ENCODE measurements at places on chromosomes 5 and 9. TPM values are rescaled to one million over a fixed set of nuclear protein-coding genes. Genes with fewer than 3 reads are reported as not detected.

- H3K4me1 ChIP-seq: no peaks in the 10 kb centered on the region
- H3K27me3 ChIP-seq: no peaks in the 10 kb centered on the region
- H3K36me3 ChIP-seq: no peaks in the 10 kb centered on the region
- no peak for DNase-seq
- H3K4me3 ChIP-seq: no peak overlapping the region
Measured at GRCh38 chr5:98031496-98031895, 742.0 kb upstream of the RGMB start.

- no peaks in the 10 kb centered on the region for H3K36me3 ChIP-seq
- H3K4me3 ChIP-seq: no peak overlapping the region
- DNase-seq: no peak
- H3K27ac ChIP-seq: no peak overlapping the region
Measured at GRCh38 chr9:135279834-135280393, 192.4 kb downstream of the OLFM1 start.

GRCh38 chr5:139383275-139383992 lies at the start of gene SLC23A1:
Gene SLC23A1, minus strand, starts transcription at chr5:139383297. Its CDS starts 44 bp downstream, at chr5:139383253.
- H3K4me3 ChIP-seq: no peak within 1 kb of the TSS
- no peaks in the 10 kb centered on the region for H3K27me3 ChIP-seq
- H3K4me1 ChIP-seq: peaks cover 11% of the 10 kb centered on the region
- H3K27ac ChIP-seq: no peak within 1 kb of the TSS

DNA sequence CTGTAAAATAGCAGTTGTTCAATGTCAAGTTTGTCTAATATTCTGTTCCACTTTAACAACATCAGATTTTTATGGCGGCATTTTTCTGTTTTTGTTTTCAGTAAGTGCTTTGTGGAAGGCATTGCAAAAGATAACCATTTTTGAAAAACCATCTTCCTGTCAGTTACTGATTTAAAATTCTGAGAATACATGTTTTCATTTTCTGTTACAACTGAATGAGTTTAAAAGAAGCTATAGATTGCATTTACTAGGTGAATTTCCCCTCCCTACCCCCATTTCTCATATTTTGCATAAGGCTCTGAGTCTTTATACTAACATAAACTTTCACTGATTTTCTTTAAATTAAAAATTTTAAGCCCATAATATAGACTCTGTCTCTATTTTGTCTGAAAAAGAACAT lies 4.6 kb upstream of the ERAP2 start:
- H3K4me3 ChIP-seq: no peak overlapping the region
- no peaks in the 10 kb centered on the region for H3K36me3 ChIP-seq
- no peaks in the 10 kb centered on the region for H3K4me1 ChIP-seq
- DNase-seq: no peak
- no peaks in the 10 kb centered on the region for H3K27me3 ChIP-seq

DNA sequence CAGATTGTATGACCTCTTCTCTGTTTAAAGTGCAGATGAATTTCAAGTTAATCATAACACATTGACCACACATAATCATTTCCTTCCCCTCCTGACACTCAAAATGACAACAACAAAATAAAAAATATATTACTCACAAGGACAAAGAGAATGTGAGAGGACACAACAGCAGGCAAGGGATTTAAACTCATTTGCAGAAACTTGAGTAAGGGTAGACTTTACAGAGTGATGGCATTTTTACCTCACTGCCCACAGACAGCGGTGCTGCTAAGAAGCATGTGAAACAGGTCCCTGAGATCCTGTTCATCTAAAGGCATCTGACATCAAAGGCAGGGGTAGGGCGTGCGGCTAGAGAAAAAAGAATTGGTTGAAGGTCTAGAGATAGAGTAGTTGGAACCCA lies 99.0 kb downstream of the TRIM36 start:
- no peaks in the 10 kb centered on the region for H3K4me1 ChIP-seq
- no peak overlapping the region for H3K27ac ChIP-seq
- H3K36me3 ChIP-seq: no peaks in the 10 kb centered on the region
- DNase-seq: no peak

DNA sequence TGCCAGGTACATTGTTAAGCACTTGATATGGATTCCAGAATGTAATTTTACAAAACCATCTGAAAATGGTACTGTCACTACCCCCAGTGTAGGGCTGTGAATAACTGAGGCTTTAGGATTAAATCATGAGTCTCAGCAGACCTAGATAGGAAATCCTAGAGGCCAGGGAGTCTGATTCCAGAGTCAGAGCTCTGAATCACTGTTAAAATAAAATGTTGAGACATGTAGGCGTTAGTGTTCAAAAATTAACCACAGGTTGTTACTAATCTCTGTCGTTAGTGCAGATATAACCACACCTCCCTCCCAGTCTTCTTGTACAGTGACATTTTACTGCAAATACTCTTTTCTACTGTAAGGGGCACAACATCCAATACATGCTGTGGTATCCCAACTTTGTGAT lies 1828.8 kb downstream of the MAT2B start:
- H3K27me3 ChIP-seq: no peaks in the 10 kb centered on the region
- no peak overlapping the region for H3K4me3 ChIP-seq
- no peaks in the 10 kb centered on the region for H3K36me3 ChIP-seq
- no peaks in the 10 kb centered on the region for H3K4me1 ChIP-seq
- H3K27ac ChIP-seq: no peak overlapping the region
- no peak for DNase-seq

DNA sequence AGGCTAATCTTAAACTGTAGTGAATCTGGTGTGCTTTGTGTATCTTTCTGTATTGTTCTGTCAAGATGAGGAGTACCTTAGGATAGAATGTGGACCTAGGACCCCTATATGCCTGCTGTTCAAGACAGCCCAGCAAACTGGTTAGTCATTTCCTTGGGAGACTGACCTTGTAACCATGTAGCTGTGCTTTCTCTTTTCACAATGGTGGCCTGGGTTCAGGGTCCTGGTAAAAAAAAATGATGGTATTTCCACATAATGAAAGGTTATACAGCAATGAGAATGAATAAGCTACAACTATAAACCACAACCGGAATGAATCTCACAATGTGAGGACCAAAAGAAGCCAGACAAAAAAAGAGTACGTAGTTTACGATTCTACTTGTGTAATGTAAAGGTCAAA lies 36.4 kb upstream of the F2RL1 start:
- H3K27ac ChIP-seq: no peak overlapping the region
- H3K27me3 ChIP-seq: no peaks in the 10 kb centered on the region
- no peak for DNase-seq
- peaks cover 6% of the 10 kb centered on the region for H3K4me1 ChIP-seq

- no peak overlapping the region for H3K27ac ChIP-seq
- no peak overlapping the region for H3K4me3 ChIP-seq
- H3K36me3 ChIP-seq: no peaks in the 10 kb centered on the region
- H3K4me1 ChIP-seq: peaks cover 21% of the 10 kb centered on the region
- no peak for DNase-seq
Measured at GRCh38 chr5:6466975-6467567, 18.4 kb downstream of the UBE2QL1 start.

- no peak overlapping the region for H3K4me3 ChIP-seq
- peaks cover 60% of the 10 kb centered on the region for H3K4me1 ChIP-seq
- DNase-seq: no peak
Measured at GRCh38 chr9:98971168-98971914, 27.6 kb downstream of the COL15A1 start.

DNA sequence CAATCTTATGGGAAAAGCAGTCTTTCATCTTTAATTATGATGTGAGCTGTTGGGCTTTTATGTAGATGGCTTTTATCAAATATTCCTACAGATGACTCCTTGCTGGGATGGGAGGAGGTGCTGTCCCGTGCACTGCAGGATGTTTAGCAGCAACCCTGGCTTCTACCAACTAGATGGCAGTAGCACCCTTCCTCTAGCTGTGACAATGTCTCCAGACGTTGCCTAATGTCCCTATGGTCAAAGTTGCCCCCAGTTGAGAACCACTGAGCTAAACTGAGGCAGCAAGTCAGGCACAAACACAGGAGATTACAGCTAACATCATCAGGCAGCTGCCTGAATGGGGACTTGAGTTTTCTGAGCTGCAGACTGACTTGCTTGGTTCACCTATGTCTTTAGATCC lies 401.9 kb upstream of the PDE4D start:
- H3K4me3 ChIP-seq: no peak overlapping the region
- no peaks in the 10 kb centered on the region for H3K36me3 ChIP-seq
- peaks cover 4% of the 10 kb centered on the region for H3K4me1 ChIP-seq

- H3K27me3 ChIP-seq: no peaks in the 10 kb centered on the region
- peaks cover 16% of the 10 kb centered on the region for H3K4me1 ChIP-seq
- H3K27ac ChIP-seq: no peak overlapping the region
- DNase-seq: no peak
- no peaks in the 10 kb centered on the region for H3K36me3 ChIP-seq
Measured at GRCh38 chr9:14170392-14170931, 143.5 kb downstream of the NFIB start.

- no peaks in the 10 kb centered on the region for H3K27me3 ChIP-seq
- no peaks in the 10 kb centered on the region for H3K4me1 ChIP-seq
- DNase-seq: no peak
- no peak overlapping the region for H3K27ac ChIP-seq
- no peak overlapping the region for H3K4me3 ChIP-seq
Measured at GRCh38 chr5:62286834-62287233, 19.2 kb upstream of the KIF2A start.

DNA sequence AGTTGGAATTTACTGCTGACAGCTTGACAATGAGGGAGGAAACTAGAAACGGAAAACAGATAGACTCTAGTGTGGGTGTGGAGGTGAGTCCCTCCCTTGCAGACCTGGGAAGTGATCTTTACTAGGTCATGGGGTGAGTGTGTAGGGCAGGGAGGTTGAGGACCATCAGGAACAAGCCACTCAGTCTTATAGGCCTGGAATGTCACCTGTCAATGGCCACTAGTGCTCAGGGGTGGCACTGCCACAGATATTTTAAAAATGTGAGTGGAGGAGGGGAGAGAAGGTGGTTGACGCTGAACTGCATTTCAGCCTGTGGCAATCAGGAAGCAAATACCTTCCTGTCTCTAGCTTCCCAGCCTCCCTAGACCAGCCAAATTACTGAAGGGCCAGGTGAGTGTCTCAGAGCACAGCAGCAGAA lies 9.0 kb downstream of the OR2S2 start:
- peaks cover 21% of the 10 kb centered on the region for H3K4me1 ChIP-seq
- no peaks in the 10 kb centered on the region for H3K36me3 ChIP-seq
- H3K4me3 ChIP-seq: no peak overlapping the region
- no peak for DNase-seq
- H3K27ac ChIP-seq: no peak overlapping the region

DNA sequence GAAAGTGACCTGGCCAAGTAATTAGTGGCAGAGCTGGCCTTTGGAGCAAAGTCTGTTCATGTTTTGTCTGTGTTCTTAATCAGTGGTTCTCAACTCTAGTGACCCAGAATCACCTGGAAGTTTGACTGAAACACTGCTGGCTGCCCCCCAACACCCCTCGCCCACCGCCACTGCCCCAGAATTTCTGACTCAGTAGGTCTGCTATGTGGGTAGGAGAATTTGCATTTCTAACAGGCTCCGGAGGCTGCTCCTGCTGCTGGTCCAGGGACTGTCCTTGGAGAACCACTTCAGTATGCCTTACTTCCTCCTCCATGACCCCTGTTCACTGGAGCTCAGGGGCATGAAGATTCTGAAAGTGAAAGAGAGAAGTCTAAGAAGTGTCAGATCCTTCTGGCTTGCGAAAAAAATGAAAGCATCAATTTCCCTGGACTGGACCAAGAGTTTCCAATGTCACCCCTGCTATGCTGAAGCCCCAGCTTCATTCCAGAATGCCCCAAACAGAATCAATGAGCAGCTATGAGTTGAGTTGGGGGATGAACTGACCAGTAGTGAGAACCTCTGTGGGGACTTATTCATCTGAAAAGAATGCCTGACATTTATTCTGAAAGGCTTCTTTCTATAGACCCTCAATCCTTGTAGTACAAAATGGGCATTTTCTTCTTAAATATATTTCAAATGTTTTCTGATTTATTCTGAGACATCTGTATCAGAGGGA lies 20.8 kb upstream of the COL15A1 start:
- DNase-seq: no peak
- H3K36me3 ChIP-seq: no peaks in the 10 kb centered on the region
- no peaks in the 10 kb centered on the region for H3K27me3 ChIP-seq
- no peaks in the 10 kb centered on the region for H3K4me1 ChIP-seq

GRCh38 chr9:36789886-36790285 lies 217.2 kb downstream of the MELK start:
- no peak overlapping the region for H3K27ac ChIP-seq
- no peaks in the 10 kb centered on the region for H3K36me3 ChIP-seq
- no peaks in the 10 kb centered on the region for H3K4me1 ChIP-seq
- no peaks in the 10 kb centered on the region for H3K27me3 ChIP-seq
- no peak overlapping the region for H3K4me3 ChIP-seq
- no peak for DNase-seq

GRCh38 chr5:167720676-167721260 lies 570.7 kb upstream of the WWC1 start:
- H3K27me3 ChIP-seq: no peaks in the 10 kb centered on the region
- DNase-seq: no peak
- H3K36me3 ChIP-seq: no peaks in the 10 kb centered on the region
- no peak overlapping the region for H3K27ac ChIP-seq

DNA sequence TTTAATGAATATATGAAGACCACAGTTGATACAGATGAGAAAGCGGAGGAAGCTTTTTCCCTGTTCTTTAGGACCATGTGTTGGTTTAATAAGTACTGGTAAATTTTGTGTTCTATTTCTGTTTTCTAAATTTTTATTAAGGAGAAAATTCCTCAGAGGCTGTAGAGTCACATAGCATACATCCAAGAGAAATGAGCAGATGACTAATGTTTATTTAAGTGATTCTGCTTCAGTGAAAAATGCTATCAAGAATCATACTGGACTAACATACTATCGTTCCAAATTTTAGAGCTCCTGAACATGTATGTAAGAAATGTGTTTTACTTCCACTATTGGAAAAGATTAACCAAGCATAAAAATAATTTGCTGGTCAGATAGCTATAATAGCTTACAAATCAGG lies 115.0 kb downstream of the KIAA1958 start:
- peaks cover 7% of the 10 kb centered on the region for H3K4me1 ChIP-seq
- H3K27ac ChIP-seq: no peak overlapping the region
- no peaks in the 10 kb centered on the region for H3K36me3 ChIP-seq
- H3K27me3 ChIP-seq: no peaks in the 10 kb centered on the region

DNA sequence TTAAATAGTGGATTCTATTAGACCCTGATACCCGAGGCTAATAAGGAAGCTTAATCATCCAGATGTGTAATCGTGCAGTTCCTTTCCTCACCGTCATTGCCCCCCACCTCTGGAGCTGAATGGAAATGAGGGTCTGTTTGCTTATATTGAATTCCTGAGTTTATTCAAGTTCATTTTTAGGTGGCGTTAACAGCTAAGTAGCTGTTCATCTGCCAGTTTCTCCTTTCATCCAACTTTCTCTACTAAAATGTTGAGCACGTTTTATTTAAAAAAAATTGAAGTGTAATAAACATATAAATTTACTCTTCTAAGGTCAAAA lies 291.0 kb downstream of the DOCK8 start:
- H3K27me3 ChIP-seq: no peaks in the 10 kb centered on the region
- no peak for DNase-seq
- no peaks in the 10 kb centered on the region for H3K4me1 ChIP-seq
- H3K36me3 ChIP-seq: no peaks in the 10 kb centered on the region
- H3K4me3 ChIP-seq: peak overlapping the region; percentile 90

- no peaks in the 10 kb centered on the region for H3K27me3 ChIP-seq
- H3K4me3 ChIP-seq: no peak overlapping the region
- no peaks in the 10 kb centered on the region for H3K4me1 ChIP-seq
- no peak overlapping the region for H3K27ac ChIP-seq
- H3K36me3 ChIP-seq: no peaks in the 10 kb centered on the region
Measured at GRCh38 chr5:94396687-94397086, 221.7 kb downstream of the KIAA0825 start.

Gene CDC20B
- total RNA-seq: not detected

Gene JADE2
- total RNA-seq: 54.0 TPM

Gene FRMPD1
- not detected for total RNA-seq

Gene OR1L4
- total RNA-seq: not detected

Gene FKBP15
- total RNA-seq: 23.3 TPM

Gene ENG
- 268 TPM for total RNA-seq

Gene CCNH
- total RNA-seq: 172 TPM

Gene FAT2
- total RNA-seq: not detected

Gene ACER2
- total RNA-seq: 6.8 TPM

Gene FAM169A
- total RNA-seq: 2.2 TPM

Data from thoracic aorta (tissue), 2 donors.